Stimulated activated CD8-positive, alpha-beta memory T cell treated with anti-CD3 and anti-CD28 coated beads, Interleukin-2, amount 100 ng/mL, for 1 hour (primary cell): ENCODE measurements at places on chromosomes 7 and 10.
A peak's percentile ranks its signal among the peaks of the same experiment; 100 is the strongest.

GRCh38 chr7:155431711-155432110, 26.2 kb upstream of the EN2 start:
- DNase-seq: no peak

DNA sequence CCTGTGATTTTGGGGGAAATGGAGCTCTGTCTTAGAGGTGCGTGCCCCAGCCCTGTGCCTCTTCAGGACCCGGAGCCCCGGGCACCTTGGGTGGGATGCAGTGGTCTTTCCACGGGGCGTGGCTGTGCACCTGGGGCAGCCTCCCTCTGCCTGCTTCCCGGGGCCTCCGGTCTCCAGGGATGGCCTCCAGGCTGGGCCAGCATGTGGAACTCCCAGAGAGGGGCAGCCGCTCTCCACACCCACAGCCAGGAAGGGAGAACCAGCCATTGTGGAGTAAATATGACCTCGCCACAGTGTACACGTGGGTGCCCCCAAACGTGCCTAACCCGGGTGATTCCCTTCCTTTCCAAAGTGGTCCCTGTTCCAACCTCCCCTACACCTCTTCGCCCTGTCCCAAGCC, 52.6 kb downstream of the JAKMIP3 start:
- DNase-seq: no peak

DNA sequence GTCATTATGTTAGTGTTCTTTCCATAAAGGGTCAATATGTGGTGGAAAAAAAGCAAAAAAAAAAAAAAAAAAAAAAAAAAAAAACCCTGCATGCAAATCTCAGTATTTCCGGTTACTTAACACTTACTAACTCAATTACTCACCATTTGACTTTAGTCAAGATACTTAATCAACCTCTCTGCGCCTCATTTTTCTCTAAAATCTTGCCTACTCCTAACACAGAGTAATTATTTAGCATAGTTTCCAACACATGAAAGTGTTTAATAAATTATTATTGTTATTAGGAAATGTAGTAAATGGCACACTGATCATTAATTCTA, 27.8 kb downstream of the PPP1R3A start:
- DNase-seq: no peak

DNA sequence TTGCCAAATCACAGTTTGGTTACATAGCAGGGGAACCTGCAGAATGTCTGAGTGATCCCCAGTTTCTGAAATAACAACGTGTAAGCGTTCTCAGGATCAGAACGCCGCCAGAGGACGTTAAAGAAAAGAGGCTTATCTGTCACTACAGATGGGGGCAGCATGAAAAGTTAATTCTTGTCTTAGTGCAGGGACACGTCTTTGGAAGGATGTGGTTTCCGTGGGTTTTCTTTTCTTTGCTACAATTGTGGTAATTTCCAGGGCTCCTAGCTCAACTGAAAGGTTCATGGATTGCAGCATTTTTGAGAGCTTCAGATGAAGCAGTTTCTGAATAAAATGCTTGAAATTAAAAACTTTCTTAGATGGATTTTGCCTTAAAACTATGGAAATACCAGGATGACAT, 106.6 kb downstream of the PRKCQ start:
- peak; percentile 20 for DNase-seq

DNA sequence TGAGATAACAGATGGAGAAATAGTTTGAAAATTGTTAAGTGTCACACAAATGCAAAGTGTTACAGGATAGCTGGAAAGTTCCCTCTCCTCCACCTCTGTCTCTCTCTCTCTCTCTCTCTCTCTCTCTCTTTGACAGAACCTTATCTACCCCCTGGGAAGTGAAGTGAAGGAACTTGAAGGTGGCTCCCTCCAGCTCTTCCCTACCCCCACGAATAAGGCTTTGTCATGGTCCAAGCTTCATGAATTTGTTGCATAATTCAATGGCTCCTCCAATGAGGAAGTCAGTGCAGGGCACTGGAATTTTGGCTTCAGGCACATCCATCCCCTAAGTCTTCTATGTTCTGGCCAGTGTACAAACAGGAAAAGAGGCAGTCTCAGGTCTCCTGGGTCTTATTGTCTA, 66.4 kb downstream of the CDHR3 start:
- no peak for DNase-seq

- no peak for DNase-seq
Measured at GRCh38 chr7:151133986-151134742, 33.3 kb downstream of the GBX1 start.

GRCh38 chr7:1531263-1531978, 919 bp downstream of the MAFK start:
- no peak for DNase-seq

DNA sequence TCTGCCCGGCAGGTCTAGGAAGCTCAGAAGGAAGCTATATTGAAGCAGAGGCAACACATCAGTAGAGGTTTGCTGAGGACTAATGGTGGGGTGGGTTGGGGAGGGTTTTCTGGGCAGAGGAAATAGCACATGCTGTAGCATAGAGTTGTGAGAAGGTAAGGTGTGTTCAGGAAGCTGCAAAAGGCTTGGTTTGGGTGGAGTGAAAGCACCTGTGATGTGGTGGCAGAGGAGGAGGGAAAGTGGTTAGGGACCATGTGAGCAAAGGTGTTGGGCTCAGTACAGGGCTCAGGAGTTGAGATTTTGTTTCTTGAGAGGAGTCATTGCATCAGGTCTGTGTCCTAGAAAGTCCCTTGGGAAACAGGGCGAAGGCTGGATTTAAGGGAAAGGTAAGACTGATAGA, 294.6 kb downstream of the SORCS3 start:
- DNase-seq: no peak

DNA sequence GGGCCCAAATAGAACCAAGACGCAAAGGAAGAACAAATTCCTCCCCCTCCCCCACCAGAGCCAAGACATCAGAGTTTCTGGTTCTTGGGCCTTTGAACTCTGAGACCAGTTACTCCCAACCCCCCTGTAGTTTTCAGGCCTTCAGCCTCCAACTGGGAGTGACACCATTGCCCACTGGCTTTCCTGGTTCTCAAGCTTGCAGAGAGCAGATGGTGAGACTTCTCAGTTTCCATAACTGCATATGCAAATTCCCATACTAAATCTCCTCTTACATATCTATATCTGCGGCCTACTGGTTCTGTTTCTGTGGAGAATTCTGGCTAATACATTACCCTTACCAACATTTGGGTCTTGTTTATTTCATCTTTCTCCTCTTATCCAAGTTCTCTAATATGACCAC, 762.9 kb downstream of the GRM8 start:
- no peak for DNase-seq

GRCh38 chr10:71708301-71708703, 11.3 kb downstream of the C10orf105 start:
- DNase-seq: no peak

- DNase-seq: no peak
Measured at GRCh38 chr7:38546763-38547162, 84.4 kb downstream of the AMPH start.

GRCh38 chr7:33250421-33250871, 121.1 kb downstream of the BBS9 start:
- no peak for DNase-seq

DNA sequence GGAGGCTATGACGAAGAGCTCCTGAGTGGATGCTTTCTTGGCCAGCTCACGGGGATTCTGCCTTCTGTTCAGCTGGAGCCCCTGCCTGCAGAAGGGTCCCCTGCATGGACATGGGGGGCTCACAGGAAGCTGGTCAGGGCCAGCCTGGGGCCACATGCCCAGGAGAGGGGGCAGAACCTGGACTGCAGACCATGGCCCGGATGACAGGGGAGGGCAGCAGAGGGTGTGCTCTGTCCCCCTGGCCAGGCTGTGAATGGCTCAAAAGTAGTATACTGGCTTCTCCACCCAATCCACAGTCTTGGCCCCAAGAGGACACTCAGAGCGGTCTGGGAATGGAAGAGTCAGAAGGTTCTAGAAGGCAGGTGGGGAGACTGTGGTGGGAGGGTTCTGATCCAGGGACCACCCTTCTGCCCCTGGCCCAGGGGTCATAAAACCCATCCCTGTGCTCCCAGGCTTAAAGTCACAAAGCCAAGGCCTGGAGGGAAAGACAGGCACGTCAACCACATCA, 40.3 kb downstream of the PPIF start:
- DNase-seq: no peak

GRCh38 chr7:126411032-126411820, 841.5 kb downstream of the GRM8 start:
- no peak for DNase-seq

DNA sequence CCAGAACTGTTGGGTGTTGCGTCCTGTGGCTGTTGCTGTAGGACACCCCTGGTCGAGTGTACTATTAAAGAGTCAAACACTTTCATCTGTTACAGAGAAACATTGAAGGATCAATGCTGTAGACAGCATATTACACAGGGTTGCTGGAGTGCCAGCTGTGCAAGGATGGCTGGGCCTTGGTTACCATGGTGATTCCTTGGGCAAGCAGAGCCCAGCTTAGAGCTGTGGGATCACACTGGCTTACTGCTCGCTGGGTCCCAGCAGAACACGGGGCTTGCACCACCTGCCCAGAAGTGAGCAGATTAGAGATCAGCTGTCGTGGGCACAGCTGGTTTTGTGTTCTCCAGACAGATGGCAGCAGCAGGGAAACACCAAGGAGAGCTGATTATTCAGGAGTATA, 76.0 kb downstream of the GPR141 start:
- no peak for DNase-seq

GRCh38 chr10:101123815-101124617, 7.1 kb upstream of the TLX1 start:
- no peak for DNase-seq

DNA sequence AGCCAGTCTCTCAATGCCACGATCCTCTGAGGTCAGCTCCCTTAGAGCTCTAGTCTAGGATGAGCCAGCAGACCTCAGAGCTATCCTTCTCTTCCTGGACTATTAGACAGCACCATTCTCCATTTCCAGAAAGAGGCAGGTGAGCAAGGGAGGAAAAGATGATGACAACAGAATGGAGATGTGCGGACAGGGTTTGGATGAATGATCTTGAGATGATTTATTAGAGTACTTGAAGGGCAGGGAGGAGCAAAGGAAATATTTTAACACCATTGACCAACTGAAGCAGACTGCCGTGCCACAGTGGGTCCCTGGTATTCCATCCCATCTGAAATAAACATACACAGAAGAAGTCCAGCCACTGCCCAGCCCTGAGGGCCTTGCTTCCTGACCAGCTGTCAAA, 94.3 kb downstream of the CFAP58 start:
- no peak for DNase-seq

DNA sequence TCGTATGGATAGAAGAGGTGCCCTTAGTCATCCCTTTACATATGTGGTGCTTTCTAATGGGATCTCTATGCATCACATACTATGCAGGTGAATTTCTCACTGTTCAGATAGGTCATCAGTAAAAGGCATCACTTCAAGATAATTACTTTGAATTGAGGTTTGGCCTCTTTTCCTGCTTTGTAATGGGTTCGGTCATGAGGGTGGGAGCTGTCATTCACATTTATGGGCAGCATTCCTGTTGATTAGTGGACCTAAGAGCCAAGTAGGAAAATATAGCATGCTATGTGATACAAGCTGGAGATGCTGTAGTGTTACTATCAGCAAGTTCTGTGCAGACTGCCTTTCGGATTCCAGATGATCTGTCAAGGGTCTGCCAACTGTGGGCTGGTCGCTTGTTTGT, 156.3 kb downstream of the LCOR start:
- no peak for DNase-seq

GRCh38 chr7:28627263-28627653, 214.9 kb downstream of the CREB5 start:
- no peak for DNase-seq

DNA sequence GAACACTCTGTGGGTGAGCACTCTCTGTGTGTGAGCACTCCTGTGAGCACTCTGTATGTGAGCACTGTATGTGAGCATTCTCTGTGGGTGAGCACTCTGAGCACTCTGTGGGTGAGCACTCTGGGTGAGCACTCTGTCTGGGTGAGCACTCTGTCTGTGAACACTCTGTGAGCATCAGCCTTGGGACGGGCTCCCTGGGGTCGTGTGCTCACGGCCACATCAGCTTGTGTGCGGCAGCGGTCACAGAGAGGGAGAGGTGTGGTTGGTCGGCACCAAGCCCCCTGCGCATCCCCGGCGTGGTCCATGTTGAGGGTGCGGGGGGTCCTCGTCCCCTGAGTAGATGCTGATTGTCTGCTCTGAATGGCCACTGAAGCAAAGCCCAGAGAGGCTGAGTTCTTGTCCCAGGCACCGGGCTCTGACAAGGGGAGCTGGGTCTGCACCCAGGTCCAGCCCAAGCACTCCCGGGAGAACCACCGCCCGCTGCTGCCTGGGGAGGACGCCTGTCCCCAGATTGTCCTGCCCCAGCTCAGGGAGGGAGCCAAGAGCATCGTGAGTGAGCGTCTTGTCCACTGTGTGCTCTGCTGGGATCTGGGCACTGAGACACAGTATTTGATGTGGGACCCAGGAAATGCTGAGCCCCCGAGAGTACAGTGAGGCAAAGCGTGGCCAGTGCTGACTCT, 143.7 kb downstream of the DNAJB6 start:
- DNase-seq: no peak

GRCh38 chr7:108384716-108385483, 71.3 kb downstream of the NRCAM start:
- DNase-seq: no peak

DNA sequence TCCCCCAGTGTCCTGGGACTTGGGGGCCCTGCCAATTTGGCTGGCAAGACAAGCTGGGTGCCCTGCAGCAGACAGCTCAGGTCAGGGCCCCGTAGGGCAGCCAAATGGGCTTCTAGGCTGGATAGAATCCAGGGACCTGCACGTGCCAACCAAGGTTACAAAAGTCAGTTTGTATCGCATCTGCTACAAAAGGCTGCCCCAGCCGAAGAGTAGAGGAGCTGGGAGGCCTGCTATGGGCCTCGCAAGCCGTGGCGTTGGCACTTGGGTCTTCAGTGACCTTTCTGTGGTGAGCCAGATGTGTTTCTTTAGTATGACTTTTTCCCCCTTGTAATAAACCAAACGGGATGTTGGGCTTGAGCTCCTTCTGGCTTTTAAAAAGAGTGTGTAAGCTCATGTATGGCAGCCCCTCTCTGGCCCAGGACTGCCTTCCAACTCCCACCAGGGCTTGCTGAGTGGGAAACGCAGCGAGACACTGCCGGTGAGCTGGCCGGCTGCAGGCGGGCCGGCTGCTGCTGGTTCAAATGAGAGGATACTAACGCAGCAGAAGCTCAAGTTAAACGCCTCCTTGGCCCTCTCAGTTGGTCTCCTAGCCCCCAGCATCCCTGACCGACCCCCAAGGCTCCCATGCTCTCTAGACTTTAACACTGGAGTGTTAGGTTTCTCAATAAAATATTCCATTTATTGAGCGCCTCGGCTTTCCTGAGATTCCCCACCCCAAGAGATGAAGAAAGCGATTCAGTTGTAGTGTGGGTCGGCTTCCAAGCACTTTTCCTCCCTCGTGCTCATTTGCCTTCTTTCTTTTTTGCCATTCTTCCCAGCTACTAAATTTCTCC, 3.1 kb upstream of the HOXA10 start:
- no peak for DNase-seq

GRCh38 chr7:13414181-13414580, 575.3 kb downstream of the ETV1 start:
- DNase-seq: no peak

DNA sequence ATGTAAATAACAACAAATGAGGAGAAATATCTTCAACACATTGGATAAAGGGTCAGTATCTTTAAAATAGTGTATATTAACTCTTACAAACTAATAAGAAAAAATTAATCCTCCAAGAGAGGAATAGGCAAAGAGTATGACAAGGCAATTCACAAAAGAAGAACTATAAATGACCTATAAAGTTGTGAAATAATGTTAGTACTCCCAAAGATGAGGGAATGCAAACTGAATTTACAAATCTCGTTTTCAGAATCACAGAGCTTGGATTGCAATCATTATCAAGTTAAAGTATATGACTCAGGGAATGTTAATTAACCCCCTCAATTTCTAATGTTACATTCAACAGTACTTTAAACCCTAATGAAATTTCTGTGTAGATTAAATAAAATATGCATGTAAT, 87.3 kb upstream of the TARP start:
- no peak for DNase-seq
